ENCODE measurements at places on chromosomes 1 and 21. TPM values are rescaled to one million over a fixed set of nuclear protein-coding genes. Genes with fewer than 3 reads are reported as not detected.

Gene ZNF436
- total RNA-seq, result 25.6 TPM

Gene DCST2
- 0.09 TPM for total RNA-seq

Gene BCAR3
- 52.0 TPM for total RNA-seq

Gene CEP85
- total RNA-seq, result 8.3 TPM

Gene A3GALT2
- 0.09 TPM for total RNA-seq

Gene TIMM17A
- total RNA-seq, result 79.8 TPM

Gene AMY1A
- not detected for total RNA-seq

Gene OR2T33
- not detected for total RNA-seq

Gene TEDDM1
- total RNA-seq, result not detected

Gene HOOK1
- not detected for total RNA-seq

Gene UBL4B
- not detected for total RNA-seq

Gene LCE1E
- not detected for total RNA-seq

Gene ARHGEF11
- total RNA-seq, result 18.7 TPM

Gene CCDC185
- not detected for total RNA-seq

Data from endothelial cell of coronary artery (primary cell).